Activated naive CD4-positive, alpha-beta T cell treated with anti-CD3 and anti-CD28 coated beads for 36 hours (primary cell): ENCODE measurements at places on chromosomes 13 and 19.
A peak's percentile ranks its signal among the peaks of the same experiment; 100 is the strongest.

GRCh38 chr19:29858000-29858596 lies 46.3 kb downstream of the CCNE1 start:
- peak; percentile 58 for DNase-seq

GRCh38 chr19:18283338-18283737 lies 1.9 kb upstream of the JUND start:
- DNase-seq: no peak

DNA sequence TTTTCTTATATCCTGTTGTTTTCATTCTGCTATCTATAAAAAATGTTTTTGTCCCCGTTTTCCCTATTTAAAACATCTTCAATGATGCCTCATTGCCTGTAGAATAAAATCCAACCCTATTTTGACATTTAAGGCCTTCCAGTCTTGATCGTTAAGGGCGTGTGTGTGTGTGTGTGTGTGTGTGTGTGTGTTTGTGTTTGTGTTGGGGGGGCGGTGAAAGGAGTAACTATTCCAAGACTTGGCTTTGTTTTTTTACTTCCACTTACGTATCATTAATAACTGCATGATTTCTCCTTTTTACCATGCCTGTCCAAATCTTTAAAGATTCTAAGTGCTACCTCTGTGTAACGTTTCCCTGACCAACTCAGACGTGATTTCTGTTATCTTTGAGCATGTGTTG lies 784 bp downstream of the PIBF1 start:
- DNase-seq: no peak

GRCh38 chr13:43478211-43478610 lies 308.6 kb downstream of the ENOX1 start:
- no peak for DNase-seq

- no peak for DNase-seq
These were observed 1.6 kb downstream of the JUNB start for GRCh38 chr19:12792853-12793289.

- no peak for DNase-seq
These were observed 53.5 kb upstream of the ALOX5AP start for GRCh38 chr13:30681843-30682242.

GRCh38 chr19:4534836-4535658 lies at the start of gene PLIN5:
Gene PLIN5, minus strand, starts transcription at chr19:4535224. Its CDS starts 1,150 bp downstream, at chr19:4534074.
- DNase-seq: peak; percentile 40

DNA sequence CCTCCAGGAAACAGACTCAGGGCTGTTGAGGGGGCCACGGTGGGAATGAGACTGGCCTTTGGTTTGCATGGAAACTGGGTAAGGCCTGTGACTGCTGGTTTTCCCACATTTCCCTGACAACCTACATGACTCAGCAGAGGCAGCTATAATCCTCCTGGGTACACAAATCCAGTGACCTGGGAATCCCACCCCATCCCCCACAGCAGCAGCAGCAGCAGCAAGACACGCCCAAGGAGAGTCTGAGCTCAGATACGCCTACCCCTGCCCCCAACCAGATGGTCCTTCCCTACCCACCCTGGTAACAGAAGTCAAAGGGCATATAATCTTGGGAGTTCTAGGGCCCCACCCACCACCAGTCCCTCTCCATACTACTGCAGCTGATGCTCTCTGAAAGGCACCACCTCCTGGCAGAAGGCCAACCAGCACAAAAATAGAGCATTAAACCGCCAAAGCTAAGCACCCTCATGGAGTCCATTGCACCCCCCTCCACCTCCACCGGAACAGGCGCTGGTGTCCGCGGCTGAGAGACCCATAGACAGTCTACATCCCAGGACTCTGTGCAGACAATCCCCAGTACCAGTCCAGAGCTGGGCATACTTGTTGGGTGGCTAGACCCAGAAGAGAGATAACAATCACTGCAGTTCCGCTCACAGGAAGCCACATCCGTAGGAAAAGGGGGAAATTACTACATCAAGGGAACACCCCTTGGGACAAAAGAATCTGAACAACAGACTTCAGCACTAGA lies 237.2 kb upstream of the SPRY2 start:
- no peak for DNase-seq

DNA sequence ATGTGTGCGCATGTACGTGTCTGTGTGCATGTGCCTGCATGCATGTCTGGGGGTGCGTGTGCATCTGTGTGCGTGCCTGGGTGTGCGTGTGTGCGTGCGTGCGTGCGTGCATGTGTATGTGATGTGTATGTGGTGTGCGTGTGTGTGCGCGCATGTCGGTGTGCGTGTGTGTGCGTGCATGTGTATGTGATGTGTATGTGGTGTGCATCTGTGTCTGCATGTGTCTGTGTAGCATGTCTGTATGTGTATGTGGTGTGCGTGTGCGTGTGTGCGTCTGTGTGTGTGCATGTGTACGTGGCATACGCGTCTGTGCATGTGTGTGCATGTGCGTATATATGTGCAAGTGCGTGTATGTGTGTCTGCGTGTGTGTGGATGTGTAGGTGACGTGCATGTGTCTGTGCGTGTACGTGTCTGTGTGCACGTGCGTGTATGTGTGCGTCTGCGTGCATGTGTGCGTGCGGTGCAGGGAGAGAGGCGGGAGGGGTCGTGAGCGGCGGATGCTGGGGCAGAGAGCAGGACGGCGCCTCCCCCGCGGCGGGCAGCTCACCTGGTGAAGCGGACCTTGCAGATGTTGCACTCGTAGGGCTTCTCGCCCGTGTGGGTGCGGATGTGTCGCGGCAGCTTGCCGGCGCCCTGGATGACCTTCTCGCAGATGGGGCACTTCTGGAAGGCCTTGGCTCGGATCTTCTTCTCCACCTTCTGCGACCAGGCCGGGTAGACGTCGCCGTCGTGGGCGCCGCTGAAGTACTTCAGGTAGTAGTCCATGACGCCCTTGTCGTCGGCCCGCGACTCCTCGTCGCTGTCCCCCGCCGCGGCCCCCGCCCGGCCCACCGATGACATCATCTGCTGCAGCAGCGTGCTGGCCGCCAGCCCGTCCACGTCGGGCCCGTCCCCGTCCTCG lies 13.0 kb downstream of the ZBTB7A start:
- DNase-seq: no peak

- no peak for DNase-seq
These were observed 955.7 kb upstream of the SLC10A2 start for GRCh38 chr13:104021806-104022397.

- peak; percentile 92 for DNase-seq
These were observed at the start of gene LDLR for GRCh38 chr19:11089254-11090013. Gene LDLR, plus strand, starts transcription at chr19:11089463. Its CDS starts 86 bp downstream, at chr19:11089549.

DNA sequence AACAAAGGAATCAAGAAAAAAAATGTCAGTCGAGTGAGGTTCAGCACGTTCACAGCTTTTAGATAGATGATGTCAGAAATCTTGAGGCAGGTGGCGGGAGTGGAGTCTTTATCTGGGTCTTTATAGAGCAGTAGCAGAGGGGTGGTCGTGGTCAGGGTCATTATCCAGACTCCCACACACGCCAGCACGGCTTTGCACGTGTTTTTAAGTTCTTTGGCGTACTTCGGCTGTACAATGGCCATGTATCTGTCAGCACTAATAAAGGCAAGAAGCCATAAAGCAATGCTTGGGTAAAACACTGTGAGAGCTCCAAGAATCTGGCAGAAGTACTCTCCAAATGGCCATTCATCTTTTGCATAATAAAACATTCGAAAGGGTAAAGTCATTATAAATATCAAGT lies 2.9 kb downstream of the GPR18 start:
- no peak for DNase-seq

DNA sequence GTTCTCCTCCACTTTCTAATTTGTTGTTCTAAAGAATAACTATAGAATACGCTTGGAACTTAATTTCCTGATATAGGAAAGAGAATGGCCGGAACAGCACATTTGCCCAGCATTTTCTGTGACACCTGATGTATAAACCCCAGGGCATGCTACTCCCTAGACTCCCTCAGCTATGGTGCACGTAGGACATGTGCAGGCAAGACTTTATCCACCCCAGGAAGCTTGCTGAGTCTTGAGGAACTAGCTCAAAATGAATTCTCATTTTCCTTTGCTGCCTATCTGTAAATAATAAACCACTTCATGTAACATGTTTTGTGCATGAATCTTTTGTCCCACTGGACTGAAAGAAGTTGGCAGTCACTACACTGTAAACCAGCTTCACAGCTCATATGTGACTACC lies 535.8 kb upstream of the SLITRK1 start:
- DNase-seq: no peak

GRCh38 chr13:44795176-44795575 lies 194.1 kb downstream of the NUFIP1 start:
- DNase-seq: no peak

GRCh38 chr13:21777813-21778212 lies 106.9 kb downstream of the FGF9 start:
- no peak for DNase-seq

GRCh38 chr19:41359741-41360140 lies 4.2 kb downstream of the B9D2 start:
- DNase-seq: no peak

GRCh38 chr19:33685541-33685940 lies 63.8 kb downstream of the CHST8 start:
- DNase-seq: no peak

- peak; percentile 91 for DNase-seq
These were observed at the start of gene GMIP for GRCh38 chr19:19643158-19644053. Gene GMIP, minus strand, starts transcription at chr19:19643657. Its CDS starts 128 bp downstream, at chr19:19643529.

GRCh38 chr19:3969435-3970312 lies 1.2 kb downstream of the DAPK3 start:
- DNase-seq: no peak
